ENCODE measurements at places on chromosomes 2 and 18. TPM values are rescaled to one million over a fixed set of nuclear protein-coding genes. Genes with fewer than 3 reads are reported as not detected.

DNA sequence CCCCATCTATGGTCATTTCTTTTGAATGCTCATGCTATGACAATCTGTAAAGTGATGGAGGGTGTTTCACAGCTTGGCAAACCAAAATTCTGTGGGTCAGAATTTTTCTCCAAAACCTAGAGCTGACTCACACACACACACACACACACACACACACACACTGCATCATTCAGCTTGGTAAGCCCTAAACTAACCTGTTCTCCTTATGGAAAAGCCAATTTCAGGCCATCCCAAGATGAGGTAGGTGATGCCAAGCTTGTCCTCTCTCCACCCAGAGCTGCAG, 45.0 kb upstream of the NRP2 start:
- DNase-seq: no peak
- peaks cover 3% of the 10 kb centered on the region for H3K4me1 ChIP-seq
- H3K4me3 ChIP-seq: no peak overlapping the region
- no peaks in the 10 kb centered on the region for H3K36me3 ChIP-seq

The CD207 gene
- 0.11 TPM for total RNA-seq

GRCh38 chr18:79792988-79793355, 4.8 kb upstream of the KCNG2 start:
- peaks cover 15% of the 10 kb centered on the region for H3K4me1 ChIP-seq
- no peaks in the 10 kb centered on the region for H3K36me3 ChIP-seq
- peaks cover 7% of the 10 kb centered on the region for H3K27me3 ChIP-seq

DNA sequence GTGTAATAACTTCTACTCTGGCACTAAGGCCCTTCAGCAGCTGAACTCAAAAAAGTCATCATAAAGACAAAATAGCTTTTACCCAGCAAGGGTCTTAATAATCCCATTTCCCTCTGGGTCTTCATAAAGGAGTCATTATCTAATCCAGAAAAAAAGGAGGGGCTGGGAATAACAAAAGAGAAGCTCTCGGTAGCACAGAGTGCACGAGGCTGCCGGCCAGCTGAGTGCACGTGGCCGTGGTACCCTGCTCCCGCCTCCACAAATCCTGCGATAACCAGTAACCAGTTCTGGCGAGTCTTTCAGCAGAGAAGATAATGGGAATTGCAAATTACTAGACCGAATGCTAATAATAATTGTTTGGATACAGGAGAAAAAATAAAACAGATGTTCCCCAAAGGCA, 7.5 kb downstream of the NRP2 start:
- H3K4me1 ChIP-seq: peaks cover 46% of the 10 kb centered on the region
- peaks cover 2% of the 10 kb centered on the region for H3K27me3 ChIP-seq
- H3K36me3 ChIP-seq: peaks cover 3% of the 10 kb centered on the region

DNA sequence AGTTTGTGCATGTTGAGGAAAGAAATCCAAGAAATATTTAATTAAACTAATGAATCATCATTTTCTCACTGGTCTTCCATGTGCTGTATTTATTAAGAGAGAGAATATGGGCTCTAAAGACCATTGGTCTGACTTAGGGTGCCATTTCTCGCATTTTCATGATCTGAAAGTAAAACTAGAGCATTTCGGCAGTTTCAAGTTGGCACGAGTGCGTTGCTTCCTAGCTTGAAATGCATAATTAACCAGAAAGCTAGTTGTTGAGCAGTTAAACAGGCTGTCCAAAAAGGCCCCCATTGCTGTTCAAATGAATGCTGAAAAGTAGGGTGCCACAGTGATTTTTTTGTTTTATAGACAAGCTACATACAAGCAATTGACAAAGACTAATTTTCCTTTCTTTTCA, 47.4 kb downstream of the SLC8A1 start:
- no peak overlapping the region for H3K4me3 ChIP-seq
- no peaks in the 10 kb centered on the region for H3K36me3 ChIP-seq
- no peak for DNase-seq
- H3K27me3 ChIP-seq: no peaks in the 10 kb centered on the region
- no peak overlapping the region for H3K27ac ChIP-seq

DNA sequence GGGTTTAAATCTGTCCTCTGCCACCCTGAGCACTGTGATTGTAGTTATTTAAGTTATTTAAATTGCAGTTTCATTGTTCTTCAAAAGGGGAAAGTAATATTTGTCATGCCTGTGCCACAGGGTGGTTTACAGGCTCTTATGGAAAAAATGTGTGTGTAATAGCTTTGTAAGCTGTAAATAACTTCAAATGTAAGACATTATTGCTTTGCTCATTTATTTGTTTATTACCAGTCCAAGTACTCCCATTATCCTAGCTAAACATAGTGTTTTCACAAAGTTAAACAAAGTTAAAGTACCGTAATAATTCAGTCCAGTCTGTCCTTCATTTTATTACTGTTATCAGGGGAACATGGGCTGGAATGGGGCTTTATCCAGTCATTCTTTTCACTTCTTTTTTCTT, 43.4 kb upstream of the IGFBP2 start:
- no peaks in the 10 kb centered on the region for H3K27me3 ChIP-seq
- H3K27ac ChIP-seq: no peak overlapping the region
- H3K4me3 ChIP-seq: no peak overlapping the region
- no peak for DNase-seq

The C1QL2 gene
- not detected for total RNA-seq

DNA sequence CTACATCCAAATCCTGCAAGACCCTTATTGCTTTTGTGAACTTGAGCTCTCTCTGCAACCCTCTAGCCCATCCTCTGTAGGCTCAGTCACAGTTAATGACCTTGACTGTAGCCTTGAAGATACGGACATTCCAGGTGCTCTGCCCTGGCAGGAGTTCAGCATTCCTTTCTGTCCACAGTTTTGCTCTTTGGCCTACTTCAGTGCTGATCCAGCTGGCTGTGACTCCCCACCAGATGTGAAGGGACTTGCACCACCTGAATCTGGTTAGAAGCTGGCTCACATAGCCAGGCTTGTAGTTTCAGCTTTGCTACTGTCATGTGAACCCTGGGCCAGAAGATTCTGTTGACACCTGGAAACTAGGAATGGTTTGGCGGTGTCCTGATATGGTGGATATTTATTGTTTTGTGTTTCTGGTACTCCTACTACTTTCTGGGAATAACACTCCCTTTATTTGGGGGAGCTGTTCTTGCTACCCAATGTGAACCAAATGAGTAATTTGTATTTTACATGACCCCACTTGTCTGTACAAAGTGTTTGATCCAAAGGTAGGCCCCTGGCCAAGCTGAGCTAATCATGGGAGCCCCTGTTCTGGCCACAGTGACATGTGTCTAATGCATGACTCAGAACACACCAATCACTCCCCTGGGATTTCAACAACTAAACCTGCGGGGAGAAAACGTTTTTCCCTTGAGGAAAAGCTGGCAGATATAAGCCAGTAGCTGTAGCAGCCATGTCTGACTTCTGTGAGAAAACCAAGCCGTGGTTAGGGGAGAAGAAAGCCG, 73.4 kb downstream of the CDCA7 start:
- H3K27me3 ChIP-seq: no peaks in the 10 kb centered on the region
- no peak overlapping the region for H3K4me3 ChIP-seq
- H3K36me3 ChIP-seq: no peaks in the 10 kb centered on the region
- peak overlapping the region; percentile 7 for H3K27ac ChIP-seq

The UGT1A9 gene
- total RNA-seq: not detected

The NT5C1B gene
- total RNA-seq: not detected

GRCh38 chr2:23430263-23430662, 45.3 kb downstream of the KLHL29 start:
- no peak for DNase-seq
- H3K27me3 ChIP-seq: no peaks in the 10 kb centered on the region
- no peaks in the 10 kb centered on the region for H3K36me3 ChIP-seq
- no peaks in the 10 kb centered on the region for H3K4me1 ChIP-seq
- no peak overlapping the region for H3K27ac ChIP-seq

DNA sequence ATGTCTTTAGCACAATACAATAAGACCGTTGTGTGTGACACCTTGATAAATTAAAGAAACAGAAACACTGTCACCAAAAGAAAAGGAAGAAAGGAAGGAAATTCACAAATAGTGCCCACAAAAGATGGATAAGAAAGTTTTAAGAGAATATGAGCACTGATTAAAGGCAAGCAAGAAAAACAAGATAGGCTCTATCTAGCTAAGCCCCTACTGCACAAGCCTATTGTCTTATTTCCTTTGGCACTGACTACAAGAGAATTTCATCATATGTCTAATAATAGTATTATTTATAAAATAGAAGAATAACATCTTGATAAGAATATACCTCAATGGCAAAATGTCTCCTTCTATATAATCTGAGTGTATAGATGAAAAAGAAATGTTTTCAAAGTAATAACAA, 335.7 kb downstream of the NCKAP5 start:
- DNase-seq: no peak
- no peak overlapping the region for H3K4me3 ChIP-seq
- no peaks in the 10 kb centered on the region for H3K36me3 ChIP-seq
- no peaks in the 10 kb centered on the region for H3K27me3 ChIP-seq
- H3K27ac ChIP-seq: no peak overlapping the region

DNA sequence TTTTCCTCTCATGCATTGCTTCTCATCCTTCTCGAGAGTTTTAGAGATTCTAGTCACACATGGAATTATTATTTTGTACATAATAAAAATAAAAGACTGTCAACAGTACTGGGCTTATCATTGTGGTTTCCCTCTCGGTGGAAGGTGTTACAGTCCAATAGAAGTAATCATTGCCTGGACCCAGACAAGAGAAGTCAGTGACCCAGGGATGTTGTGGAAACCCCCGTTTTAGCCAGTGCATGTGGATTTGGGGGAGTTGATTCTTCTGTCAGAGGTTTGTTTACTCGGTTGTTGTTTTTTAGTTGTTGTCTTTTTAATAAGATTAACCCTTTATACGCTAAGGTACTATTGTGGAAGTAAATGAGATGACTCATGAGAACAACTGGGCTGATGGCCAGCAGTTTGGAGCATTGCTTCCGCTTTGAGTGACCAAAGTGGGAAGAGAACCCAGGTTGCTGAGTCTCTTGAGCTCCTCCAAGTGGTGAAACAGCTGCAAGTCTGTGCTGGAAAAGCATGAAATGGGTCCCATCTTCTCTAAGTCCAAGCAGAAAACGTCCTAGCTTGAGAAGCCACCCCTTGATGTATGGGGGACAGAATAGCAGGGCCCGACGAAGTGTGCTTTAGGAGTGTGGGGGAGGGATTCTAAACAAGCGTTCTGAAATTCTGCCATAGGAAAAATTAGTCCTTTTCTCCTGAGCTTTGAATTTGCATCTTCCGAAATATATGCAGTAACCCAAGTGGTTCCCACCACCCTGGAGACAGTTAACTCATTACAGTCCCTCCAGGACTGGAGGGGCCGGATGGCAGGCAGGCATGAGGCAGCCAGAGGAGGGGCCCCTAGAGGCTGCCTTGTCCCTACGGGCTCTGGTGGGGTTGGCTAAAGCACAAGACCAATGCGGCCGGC, 61.8 kb upstream of the GPR45 start:
- no peaks in the 10 kb centered on the region for H3K36me3 ChIP-seq
- H3K4me3 ChIP-seq: no peak overlapping the region
- DNase-seq: peak; percentile 41
- no peak overlapping the region for H3K27ac ChIP-seq
- H3K4me1 ChIP-seq: peaks cover 4% of the 10 kb centered on the region

GRCh38 chr18:46386788-46387187, 270.2 kb downstream of the LOXHD1 start:
- H3K36me3 ChIP-seq: peaks cover 3% of the 10 kb centered on the region
- H3K27ac ChIP-seq: no peak overlapping the region
- H3K27me3 ChIP-seq: no peaks in the 10 kb centered on the region
- DNase-seq: peak; percentile 75

DNA sequence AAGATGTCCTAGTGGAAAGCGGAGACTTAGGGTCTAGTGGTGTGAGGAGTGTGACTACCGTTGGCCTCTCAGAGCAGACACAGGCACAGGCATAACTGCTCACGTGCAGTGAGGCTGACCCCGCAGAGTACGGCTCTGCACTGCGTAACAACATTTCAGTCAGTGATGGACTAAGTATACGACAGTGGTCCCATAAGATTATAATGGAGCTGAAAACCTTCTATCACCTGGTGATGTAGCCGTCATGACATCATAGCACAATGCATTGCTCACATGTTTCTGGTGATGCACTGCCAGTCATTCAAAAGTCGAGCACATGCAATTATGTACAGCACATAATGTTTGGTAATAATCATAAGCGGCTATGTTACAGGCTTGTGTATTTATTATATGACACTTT, 179.6 kb downstream of the VAPA start:
- no peaks in the 10 kb centered on the region for H3K36me3 ChIP-seq
- no peak overlapping the region for H3K4me3 ChIP-seq
- no peak overlapping the region for H3K27ac ChIP-seq
- peaks cover 1% of the 10 kb centered on the region for H3K4me1 ChIP-seq

- no peak for DNase-seq
- no peak overlapping the region for H3K4me3 ChIP-seq
- H3K4me1 ChIP-seq: peaks cover 11% of the 10 kb centered on the region
- no peaks in the 10 kb centered on the region for H3K27me3 ChIP-seq
- no peak overlapping the region for H3K27ac ChIP-seq
- no peaks in the 10 kb centered on the region for H3K36me3 ChIP-seq
Measured at GRCh38 chr2:128406736-128407554, 88.3 kb upstream of the HS6ST1 start.

- H3K4me3 ChIP-seq: no peak overlapping the region
- H3K4me1 ChIP-seq: peaks cover 10% of the 10 kb centered on the region
- no peak overlapping the region for H3K27ac ChIP-seq
- no peak for DNase-seq
Measured at GRCh38 chr18:5626130-5626880, 82.5 kb upstream of the EPB41L3 start.

DNA sequence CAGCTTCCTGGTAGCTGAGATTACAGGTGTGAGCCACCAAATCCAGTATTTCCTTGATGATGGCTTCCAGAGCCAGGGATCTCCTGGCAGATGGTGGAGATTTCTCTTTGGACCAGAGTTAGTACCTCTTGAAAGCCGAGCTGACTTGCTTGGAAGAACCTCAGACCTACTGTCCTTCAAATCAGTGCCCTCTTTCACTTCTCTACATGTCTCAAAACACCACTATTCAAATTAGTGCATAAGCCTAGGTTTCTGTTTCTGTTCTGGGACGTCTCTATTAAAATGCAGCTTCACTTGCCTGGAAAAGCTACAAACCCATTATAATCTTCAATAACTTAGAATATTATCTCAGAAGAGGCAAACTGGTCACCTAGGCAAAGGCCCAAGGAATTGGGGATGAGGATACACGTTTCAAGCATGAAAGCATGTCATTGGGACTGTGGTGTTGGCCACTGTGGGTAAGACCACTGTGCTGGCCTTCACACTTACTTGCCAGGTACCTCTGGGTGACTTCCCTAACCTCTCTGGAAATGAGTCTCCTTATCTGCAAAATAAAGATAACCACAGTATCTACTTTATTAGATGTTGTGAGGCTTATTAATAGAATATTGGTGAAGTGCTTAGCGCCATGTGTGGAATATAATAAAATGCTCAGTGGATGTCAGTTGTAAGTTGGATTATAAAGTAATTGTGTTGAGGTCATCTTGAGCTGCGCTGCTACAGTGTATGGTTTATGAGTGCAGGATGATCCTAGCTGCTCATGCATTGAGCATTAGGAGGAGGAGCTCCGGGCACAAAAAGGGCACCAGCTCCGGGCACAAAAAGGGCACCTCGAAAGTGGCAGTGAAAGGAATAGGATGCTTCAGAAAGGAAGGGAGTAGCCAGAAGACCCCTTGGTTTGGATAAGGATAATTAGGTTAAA, 84.5 kb downstream of the DOCK10 start:
- DNase-seq: no peak
- no peaks in the 10 kb centered on the region for H3K27me3 ChIP-seq
- H3K4me1 ChIP-seq: peaks cover 46% of the 10 kb centered on the region
- H3K27ac ChIP-seq: no peak overlapping the region

The MYO5B gene
- total RNA-seq: 24.5 TPM

The ELOA2 gene
- total RNA-seq: not detected

The REG3G gene
- 0.58 TPM for total RNA-seq

All from lung (tissue), 17 donors.